Stimulated activated naive CD8-positive, alpha-beta T cell treated with anti-CD3 and anti-CD28 coated beads, Interleukin-15, Interleukin-2, amounts not matched to agents 100 U/mL and 50 U/mL, for 24 hours (primary cell): ENCODE measurements at places on chromosomes 11 and 22.

DNA sequence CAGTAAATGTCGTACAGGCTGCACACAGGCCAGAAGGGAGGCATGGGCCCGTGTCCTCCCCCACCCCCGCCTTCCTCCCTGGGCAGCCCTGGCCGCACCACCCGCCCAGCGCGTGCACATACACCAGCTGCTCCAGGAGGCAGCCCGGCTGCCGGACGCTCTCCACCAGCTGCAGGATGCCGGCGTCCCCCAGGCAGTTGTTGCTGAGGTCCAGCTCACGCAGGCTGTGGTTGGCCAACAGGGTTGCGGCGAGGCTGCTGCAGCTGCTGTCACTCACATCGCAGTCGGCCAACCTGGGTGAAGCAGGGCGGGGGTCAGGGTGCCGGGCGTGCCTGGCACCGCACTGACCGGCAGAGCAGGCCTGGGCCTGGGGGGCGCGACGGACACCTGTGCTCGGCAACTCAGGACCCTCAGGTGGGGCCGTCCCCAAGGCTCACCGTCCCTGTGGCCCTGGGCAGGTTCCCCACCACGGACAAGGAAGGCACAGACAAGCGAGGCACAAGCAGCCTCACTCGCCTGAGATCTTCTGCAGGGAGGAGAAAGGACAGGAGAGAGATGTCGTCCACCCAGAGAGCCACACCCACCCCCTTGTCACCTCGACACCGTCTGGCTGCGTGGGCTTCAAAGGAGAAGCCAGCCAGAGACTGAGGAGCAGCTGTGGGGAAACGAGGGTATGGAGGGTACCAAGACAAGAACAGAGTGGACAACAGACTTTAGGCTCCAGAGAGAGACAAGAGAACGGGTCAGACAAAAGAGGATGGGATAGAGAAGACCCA, 12.1 kb downstream of the RNH1 start:
- no peak for DNase-seq

- no peak for DNase-seq
These were observed 552.5 kb downstream of the INSC start for GRCh38 chr11:15667127-15667725.

DNA sequence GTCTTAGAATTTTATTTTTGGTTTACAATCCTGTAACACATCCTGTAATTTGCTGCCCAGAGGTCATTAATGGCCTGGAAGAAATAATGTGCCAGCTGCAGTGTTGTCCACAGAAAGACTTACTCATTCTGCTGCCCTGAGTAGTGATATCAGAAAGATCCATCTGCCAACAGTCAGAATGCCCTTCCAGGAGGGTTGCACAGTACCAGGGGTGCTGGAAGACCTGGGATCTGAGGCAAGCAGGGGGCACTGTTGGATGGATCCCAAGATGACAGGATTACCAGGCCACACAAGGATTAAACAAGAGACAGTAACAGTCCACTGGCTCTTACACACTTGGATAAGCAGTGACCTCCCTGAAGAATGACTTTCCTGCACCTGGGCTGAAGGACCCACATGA, 93.8 kb upstream of the TOP3B start:
- DNase-seq, result no peak

DNA sequence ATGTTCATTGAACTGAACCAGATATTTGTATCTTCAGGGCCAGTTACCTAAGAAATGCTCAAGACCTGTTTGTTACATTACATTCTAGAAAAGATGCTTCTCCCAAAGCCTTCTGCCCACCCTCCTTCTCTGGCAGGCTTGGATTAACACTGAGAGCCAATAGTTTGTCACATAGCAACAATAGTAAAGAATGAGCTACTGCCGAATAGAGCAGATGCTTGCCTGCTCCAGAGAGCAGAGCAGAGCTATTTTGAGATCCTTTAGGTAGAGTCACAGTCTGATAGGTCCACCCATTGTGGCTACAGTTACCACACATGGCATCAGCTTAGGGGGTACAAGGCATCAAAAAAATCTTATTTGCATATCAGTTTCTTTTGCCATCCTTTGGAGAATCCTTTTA, 13.5 kb upstream of the EP300 start:
- DNase-seq, result no peak

DNA sequence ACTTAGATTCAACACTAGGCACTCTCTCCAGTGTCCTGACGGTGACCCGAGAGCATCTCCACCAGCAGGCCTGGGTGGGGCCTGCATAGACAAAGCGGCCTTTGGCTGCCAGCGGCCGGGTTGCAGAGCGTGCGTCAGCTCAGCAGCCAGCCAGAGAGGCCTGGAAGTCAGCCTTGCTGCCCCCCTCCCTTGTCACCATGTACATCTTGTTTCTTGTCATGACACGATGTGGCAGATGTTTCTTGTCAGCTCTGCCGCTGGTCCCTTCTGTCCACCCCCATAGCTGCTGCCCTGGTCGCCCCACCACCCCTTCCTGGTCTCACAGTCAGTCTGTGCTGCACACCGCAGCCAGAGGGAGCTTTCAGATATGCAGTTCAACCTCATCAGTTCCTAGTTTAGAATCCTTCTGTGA, 33.1 kb upstream of the CBX7 start:
- no peak for DNase-seq

- no peak for DNase-seq
These were observed 51.3 kb upstream of the HMGXB4 start for GRCh38 chr22:35205961-35206360.

DNA sequence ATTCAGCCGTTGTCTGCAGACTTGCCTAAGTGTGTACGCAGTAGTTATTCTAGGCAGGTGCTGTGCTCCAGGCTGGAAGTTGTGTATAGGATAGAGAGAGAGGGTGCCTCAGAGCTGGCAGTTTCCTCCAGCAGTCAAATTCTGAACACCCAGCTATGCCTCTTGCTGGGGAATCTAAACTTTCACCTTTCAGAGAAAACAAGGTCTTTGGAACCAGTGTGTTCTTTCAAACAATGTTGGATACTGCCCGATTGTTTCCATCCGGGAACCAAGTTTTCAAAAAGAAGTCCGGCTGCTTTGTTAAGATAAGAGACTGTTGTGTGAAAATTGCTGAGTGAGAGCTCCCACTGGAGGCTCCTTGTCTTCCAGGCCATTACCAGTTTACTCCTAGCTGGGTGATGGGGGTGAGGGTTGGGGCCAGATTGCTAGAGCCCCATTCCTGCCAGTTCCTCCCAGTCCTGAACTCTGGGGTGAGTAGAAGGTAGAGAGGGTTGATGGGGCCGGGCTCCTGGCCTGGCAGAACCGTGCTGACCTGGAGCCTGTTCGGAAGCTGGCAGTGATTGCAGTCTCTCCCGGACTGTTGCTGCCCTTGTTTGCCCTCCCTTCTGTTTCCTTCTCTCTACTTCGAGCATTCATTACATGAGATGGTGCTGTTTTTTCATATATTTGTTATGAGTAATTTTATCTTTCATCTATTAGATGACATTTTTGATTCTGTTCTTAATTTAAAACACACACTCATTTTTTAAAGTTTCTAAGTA, 150.2 kb downstream of the TEAD1 start:
- no peak for DNase-seq

GRCh38 chr11:66172146-66172545, 96.3 kb upstream of the RAB1B start:
- DNase-seq, result peak; percentile 45
